ENCODE measurements at places on chromosomes 2 and 18. TPM values are rescaled to one million over a fixed set of nuclear protein-coding genes. Genes with fewer than 3 reads are reported as not detected.

The SP140 gene
- total RNA-seq, result 2.6 TPM

The ASB18 gene
- not detected for total RNA-seq

The OTX1 gene
- total RNA-seq, result not detected

The PID1 gene
- 5.7 TPM for total RNA-seq

The MAP2 gene
- 13.4 TPM for total RNA-seq

The SERPINB13 gene
- total RNA-seq, result not detected

The BOLL gene
- not detected for total RNA-seq

The CD28 gene
- total RNA-seq, result not detected

The NABP1 gene
- total RNA-seq, result 98.8 TPM

The ATP6V1B1 gene
- 0.62 TPM for total RNA-seq

The CNGA3 gene
- not detected for total RNA-seq

The ACADL gene
- total RNA-seq, result 0.11 TPM
